ENCODE measurements at places on chromosomes 16 and 17. TPM values are rescaled to one million over a fixed set of nuclear protein-coding genes. Genes with fewer than 3 reads are reported as not detected.

DBNDD1 gene
- 5.0 TPM for total RNA-seq

RNF222 gene
- total RNA-seq: not detected

HYDIN gene
- 0.62 TPM for total RNA-seq

NT5C3B gene
- total RNA-seq: 119 TPM

DNA sequence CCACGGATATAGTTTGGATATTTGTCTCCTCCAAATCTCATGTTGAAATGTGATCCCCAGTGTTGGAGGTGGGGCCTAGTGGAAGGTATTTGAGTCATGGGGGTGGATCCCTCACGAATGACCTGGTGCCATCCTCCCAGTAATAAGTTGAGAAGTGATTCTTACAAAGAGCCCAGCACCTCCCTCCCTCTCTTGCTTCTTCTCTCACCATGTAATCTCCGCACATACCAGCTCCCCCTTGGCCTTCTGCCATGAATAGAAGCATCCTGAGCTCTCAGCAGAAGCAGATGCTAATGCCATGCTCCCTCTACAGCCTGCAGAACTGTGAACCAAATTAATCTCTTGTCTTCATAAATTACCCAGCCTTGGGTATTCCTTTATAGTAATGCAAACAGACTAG, 41.9 kb upstream of the RBBP6 start:
- no peak for DNase-seq

DNA sequence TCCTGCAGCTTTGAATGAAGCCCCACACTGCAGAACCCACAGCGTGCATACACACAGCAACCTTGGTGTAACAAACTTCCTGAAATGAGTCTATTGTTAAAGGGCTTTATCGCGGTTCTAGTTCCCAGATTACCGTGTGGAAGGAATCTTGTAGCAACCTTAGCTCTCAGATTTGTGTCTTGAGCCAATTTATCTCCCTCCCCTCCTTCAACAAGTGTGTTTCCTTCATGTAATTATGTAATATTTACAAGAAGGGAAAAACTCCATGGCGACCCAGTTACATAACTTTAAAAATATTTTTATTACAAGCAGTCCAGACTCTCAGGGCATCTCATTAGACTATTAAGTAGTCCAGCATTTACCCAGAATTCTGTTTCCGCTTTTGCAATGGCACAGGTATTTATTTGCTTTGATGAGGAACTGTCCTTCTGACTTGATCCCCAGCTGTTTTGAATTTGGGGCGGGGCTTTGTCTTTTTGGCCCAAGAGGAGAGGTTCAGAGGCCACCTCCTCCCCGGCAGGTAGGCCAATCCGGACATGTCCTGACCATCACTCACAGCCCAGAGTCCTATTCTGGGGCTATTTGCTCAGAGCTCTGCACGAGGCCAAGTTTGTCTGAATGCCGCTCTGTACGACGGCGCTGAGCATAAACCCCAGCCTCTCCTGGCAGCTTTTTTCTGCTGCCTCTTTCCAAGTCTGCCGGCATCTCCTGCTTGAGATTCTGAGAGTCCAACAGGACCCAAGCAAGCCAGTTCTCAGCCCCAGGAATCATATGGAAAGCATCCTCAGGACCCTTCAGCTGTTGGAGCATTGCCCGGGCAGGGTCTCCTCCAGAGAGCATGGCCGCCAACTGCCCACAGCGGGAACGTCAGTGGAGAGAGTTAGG, 35.6 kb downstream of the CLEC16A start:
- no peak for DNase-seq

GRCh38 chr16:56814537-56815432, 50.2 kb upstream of the SLC12A3 start:
- peak; percentile 47 for DNase-seq

DNA sequence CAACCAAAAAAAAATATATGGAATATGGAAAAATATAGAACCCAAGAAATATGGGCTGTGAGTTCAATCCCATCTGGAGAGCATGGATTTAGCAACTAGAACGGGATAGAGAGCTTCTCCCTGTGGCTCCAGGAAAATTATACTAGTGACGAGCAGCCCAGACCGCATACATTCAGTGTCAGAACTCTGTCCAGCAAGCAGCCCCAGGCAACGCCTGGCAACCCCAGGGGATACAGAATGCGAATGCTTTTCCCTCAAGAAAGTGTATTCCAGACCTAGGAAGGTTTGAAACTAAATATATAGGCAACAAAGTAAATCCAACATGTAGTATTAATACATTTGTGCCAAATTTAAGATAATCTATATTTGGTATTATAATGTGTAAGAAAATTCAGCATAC, 13.5 kb upstream of the ASGR2 start:
- DNase-seq: no peak

DNA sequence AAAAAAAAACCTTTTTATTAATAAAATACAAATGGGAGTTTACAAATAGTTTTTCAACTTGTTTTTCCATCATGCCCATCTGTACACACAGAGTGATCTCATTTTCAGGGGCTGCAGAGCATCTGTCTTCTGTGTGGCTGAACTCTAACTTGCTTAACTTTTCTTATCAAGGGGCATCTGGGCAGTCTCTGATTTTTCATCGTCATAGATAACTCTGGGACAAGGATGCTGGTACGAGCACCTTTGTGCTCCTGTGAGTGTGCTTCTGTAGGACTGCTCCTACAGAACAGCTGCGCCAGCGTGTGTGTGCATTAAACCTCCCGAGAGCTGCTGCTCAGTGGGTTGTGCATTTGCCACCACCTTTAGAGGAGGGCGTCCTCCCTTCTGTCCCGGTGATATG, 34.6 kb upstream of the TAC4 start:
- no peak for DNase-seq

DNA sequence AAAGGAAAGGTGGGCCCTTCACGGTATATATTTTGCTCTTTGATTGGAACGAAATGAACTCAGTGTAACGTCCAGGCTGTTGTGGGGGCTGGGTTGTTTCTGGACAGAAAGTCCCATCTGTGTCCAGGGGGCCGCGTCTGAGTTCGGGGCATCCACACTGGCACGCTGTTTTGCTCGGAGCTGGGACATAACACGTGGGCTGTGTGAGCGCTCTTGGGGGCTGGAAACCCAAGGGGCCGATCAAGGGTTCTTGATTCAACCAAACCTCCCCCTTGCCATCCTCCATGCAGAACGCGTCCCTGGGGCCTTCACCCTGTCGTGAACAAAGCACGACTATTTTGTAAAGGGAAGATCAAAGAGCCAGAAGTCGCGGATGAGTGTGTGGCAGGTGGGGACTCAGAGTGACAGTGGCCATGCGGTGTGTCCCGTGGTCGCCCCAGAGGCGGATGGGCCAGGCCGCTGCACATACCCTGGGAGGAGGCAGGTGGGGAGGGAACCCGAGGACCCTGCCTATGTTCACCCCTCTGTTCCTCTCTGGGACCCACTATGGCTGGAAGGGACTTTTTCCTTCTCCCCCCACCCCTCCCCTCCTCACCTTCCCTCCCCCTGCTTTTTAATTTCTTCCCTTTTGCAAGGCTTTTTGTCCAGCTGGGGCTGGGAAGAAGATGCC, 387.2 kb downstream of the SEC14L1 start:
- DNase-seq: no peak

DNA sequence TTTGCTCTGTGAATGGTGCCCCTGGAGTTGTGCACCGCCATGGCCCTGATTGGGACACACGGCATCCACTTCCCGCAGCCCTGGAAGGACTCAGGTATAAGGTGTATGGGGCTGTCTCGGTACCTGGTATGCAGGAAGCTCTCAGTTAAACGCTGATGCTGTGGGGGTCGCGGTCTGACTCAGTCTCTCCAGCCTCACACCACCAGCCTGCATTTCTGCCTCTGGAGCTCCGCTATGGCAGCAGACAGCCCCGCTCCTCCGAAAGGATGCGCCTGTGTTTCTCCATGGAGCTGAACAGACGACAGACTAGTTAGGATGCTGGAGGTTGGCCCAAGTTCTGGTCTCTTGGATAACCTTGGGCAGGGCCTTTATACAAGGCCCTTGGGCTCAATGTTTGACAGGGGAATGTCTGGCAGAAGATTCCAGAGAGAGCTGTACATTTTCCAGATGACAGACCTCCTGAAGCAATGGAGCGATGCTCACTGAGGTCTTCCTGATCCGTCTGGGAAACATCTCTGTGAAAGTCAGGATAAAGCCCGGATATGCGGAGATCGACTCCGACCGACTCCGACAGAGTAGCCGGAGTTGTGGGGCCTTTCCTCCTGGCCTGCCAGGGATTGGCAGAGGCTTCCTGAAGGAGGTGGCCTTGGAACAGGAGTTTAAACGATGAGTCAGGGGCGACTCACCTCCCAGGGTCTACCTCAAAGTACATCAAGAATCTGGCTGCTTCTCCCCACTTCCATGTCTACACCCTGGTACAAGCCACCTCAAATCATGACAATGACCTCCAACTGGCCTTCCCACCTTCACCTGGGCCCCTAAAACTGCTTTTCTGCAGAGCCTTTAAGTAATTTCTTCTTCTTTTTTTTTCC, 21.9 kb upstream of the BCAR1 start:
- DNase-seq: no peak

DNA sequence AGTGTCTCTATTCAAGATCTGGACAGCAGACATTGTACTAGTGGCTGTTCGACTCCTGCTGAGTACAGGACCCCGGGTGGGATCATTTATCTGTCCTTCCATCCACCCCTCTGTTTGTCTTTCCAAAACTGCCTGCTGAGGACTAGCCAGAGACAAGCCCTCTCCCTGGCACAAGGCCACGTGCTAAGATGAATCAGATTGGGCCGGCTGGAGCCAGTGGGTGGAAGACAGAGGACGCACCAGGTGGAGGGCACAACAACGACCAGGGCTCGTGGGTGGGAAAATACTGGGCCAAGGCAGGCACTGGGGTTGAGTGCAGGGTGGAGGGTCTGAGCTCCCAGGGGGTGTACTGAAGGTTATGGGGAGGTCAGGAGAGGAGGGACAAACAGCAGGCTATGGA, 1.4 kb upstream of the CA7 start:
- no peak for DNase-seq

DNA sequence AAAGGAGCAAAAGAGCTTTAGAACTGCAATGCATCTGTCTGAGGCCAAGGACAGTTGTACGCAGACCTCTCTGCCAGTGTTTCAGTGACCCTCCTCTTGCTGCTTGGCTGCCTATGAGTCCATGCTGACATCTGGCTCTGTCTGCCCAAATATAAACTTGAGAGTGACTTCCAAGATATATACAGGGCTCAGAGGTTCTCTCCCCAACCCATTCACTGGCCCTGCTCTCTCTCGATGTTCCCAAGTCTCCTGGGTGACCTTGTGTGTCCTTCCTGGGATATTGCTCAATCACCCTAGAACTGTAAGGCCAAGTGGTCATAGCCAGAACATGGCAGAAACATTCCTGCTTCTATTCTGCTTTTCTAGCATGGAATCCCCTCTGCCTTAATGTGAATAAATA, 716.3 kb downstream of the WWOX start:
- DNase-seq: no peak

- DNase-seq: no peak
These were observed 33.1 kb upstream of the CDH15 start for GRCh38 chr16:89138513-89138795.

DNA sequence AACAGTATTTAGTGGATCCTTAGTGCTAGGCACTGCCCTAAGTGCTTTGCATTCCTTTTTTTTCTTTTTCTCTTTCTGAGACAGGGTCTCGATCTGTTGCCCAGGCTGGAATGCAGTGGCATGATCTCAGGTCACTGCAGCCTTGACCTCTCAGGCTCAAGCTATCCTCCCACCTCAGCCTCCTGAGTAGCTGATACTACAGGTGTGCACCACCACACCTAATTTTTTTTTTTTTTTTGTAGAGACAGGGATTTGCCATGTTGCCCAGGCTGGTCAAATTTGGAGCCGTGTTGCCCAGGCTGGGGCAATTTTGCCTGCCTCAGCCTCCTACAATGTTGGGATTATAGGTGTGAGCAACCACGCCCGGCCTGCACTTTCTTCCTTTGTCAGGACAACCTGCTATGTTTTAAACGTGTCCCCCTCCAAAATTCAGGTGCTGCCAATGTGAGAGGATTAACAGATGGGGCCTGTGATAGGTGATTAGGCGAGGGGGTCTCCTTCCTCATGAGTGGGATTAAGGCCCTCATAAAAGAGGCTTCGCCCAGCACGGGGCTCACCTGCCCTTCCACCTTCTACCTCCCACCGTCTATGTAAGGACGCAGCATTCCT, 5.4 kb downstream of the NQO1 start:
- DNase-seq: no peak

- DNase-seq: no peak
These were observed 20.0 kb downstream of the USP32 start for GRCh38 chr17:60371818-60372510.

- peak; percentile 8 for DNase-seq
These were observed 100.7 kb downstream of the LYRM1 start for GRCh38 chr16:21001262-21001661.

DNA sequence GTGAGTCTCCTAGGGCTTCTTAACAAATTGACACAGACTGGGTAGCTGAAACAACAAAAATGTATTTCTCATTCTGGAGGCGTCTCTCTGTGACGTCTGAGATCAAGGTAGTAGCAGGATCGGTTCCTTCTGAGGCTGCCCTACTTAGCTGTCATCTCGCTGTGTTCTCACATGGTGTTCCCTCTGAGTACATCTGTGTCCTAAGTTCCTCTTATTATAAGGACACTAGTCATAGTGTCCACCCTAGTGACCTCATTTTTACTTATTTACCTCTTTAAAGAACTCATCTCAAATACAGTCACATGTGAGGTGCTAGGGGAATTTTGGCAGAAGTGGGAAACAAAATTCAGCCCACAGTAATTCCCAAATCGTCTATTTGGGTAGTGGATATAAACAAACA, 529.1 kb downstream of the NPIPA7 start:
- DNase-seq: no peak

DNA sequence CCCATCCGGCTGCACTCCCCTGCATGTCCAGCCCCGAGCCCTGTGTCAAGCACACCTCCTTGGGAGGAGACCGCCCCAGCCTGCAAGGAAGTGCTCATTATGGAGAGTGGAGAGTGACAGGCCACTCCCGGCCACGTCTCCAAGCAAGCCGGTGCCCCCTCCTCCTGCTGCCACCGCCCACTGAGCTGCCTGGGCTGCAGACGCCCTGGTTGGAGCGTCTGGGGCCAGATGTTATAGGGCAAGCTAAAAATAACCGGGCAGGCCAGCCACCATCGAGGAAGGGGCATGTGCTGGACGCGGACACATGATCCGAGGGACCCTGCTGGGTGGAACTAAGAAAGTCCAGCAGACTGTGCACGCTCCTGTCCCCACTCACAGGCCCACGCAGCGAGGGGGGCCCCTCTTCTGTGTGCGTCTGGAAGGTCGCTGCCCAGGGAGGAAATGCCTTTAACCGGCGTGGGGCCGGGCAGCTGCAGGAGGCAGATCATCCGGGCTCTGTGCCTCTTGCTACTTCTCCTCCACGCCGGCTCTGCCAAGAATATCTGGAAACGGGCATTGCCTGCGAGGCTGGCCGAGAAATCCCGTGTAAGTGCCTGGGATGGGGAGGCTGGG, at the start of gene WFDC1:
Gene WFDC1 (plus strand): TSS at position 348 of the 612 bp plus-strand sequence. CDS start 94 bp downstream, at position 442.
- DNase-seq: no peak

GRCh38 chr17:70040336-70040735, 34.7 kb upstream of the KCNJ16 start:
- DNase-seq: no peak

GRCh38 chr17:62696256-62696655, 68.8 kb downstream of the MRC2 start:
- no peak for DNase-seq

DNA sequence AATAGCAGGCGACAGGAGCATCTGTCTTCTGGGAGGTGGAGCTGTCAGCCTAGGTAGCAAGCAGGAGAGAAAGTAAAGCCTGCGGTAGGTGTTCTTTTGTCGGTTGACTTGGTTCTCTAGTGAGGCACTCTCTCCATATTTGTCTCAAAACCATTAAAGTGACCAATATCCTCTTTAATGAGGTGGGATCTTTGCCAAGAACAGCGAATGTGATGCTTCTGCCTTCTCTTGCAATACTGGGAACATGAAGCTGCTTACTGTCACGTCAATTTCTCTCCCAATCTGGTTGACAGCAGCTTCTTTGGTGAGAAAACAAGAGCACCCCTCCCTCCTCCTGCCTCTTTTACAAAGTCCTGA, 176.7 kb downstream of the ABCC12 start:
- DNase-seq: no peak
